ENCODE measurements at places on chromosomes 2 and 18.

GRCh38 chr2:2640371-2640770 lies 309.3 kb upstream of the MYT1L start:
- DNase-seq = no peak

- no peak for DNase-seq
Measured at GRCh38 chr2:218805627-218806026, 23.7 kb downstream of the CYP27A1 start.

DNA sequence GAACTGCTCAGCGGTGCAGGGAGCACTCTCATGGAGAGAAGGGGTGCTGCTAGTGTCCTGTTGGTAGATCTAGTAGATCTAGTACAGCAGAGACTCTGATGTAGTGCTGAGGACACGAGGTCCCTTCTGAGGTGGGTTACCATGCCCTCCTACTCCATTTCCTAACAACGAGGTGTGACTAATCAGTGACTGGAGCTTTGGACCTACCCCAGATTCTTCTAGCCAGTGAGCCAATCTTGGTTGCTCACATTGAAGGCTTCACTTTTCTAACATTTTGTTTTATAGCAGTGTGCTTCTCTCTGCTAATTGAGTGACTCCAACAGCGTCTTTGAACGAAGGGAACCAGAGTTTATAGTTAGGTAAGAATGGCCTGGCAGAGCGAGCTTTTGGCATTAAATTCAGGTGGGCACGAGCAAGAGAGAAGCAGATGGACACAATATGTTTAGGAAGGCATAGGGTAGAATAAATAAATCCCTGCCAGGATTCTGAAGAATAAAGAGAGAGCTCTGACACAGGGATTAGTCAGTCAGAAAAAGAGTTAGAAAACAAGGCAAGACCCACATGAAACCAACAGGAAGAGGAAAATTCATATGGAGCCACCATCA lies 306.0 kb upstream of the RAB12 start:
- no peak for DNase-seq

DNA sequence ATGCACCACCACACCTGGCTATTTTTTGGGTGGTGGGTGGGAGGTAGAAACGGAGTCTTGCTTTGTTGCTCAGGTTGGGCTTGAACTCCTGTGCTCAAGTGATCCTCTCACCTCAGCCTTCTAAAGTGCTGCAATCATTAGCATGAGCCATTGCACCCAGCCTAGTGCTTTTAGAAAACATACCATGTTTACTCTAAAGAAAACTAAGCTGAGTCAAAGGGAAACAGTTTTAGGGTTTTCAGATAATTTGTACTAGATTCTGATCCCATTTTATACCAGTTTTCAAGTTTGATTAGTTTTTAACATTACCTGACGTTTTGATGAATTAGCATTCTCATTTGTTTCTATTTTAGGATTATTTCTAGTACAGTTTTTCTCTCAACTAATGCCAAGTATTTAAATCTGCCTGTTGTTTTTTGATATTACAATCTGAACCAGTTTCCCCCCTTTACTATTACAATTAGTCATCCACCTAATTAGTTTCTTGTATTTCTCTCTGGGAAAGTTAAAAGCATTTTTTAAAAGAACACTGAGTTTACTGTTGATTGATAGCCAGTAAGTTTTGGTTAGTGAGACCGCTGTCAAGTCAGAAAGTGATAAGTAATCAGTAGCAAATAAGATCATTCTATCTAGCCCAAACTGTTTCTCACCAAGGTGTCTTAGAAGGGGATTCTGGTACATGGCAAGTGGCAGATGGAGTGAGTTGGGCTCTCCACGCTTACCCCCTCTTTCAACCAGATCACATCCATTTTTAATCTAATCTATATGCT lies 24.2 kb upstream of the TBR1 start:
- DNase-seq = no peak

Data from nephron progenitor cell (in vitro differentiated cells).